CD4-positive, alpha-beta T cell treated with Interleukin-10 for 1 hour (primary cell): ENCODE measurements at places on chromosomes 6 and 20.
A peak's percentile ranks its signal among the peaks of the same experiment; 100 is the strongest.

DNA sequence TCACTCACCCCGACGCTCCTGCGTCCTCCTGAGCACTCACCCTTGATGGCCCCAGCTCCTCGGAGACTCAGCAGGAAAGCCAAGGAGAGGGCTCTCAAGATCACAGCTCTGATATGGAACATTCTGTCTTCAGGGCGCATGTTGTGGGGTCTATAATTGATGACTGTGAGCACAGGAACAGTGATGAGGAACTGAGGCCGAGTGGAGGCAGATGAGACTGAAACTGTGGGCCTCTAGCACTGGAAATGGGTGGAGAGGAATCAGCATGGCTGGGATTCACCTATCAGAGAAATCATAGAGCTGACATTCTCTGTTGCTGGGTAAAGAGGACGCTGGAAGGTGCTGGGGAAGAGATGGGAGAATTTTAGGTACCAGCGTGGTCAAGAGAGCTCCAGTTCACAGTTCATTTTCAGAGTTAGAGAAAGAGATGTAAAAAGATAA lies at the start of gene HLA-DPA1:
HLA-DPA1 (minus strand) TSS at position 219 of the 441 bp plus-strand sequence.
- DNase-seq, result peak; percentile 75

- no peak for DNase-seq
Measured at GRCh38 chr6:39091220-39091619, 23.8 kb downstream of the SAYSD1 start.

DNA sequence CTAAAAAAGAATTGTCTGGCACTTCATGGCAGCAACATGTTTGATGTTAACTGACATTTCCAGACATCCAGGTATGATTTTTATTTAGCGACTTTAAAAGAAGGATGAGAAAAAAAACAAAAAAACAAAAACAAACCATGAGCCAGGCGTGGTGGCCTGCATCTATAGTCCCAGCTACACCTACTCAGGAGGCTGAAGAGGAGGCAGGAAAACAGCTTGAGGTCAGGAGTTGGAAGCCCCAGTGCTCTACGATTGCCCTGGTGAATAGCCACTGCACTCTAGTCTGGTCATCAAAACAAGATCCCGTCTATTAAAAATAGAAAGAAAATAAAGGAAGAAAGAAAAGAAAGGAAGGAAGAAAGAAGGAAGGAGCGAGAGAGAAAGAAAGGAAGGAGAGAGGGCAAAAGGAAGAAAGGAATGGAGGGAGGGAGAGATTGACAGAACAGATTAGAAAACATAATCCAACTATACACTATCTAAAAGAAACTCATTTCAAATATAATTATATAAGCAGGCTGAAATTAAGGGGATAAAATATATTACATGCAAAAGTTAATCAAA lies 141.6 kb downstream of the TRIM27 start:
- no peak for DNase-seq

GRCh38 chr6:42047213-42047590 lies 3.1 kb upstream of the TAF8 start:
- DNase-seq, result no peak

DNA sequence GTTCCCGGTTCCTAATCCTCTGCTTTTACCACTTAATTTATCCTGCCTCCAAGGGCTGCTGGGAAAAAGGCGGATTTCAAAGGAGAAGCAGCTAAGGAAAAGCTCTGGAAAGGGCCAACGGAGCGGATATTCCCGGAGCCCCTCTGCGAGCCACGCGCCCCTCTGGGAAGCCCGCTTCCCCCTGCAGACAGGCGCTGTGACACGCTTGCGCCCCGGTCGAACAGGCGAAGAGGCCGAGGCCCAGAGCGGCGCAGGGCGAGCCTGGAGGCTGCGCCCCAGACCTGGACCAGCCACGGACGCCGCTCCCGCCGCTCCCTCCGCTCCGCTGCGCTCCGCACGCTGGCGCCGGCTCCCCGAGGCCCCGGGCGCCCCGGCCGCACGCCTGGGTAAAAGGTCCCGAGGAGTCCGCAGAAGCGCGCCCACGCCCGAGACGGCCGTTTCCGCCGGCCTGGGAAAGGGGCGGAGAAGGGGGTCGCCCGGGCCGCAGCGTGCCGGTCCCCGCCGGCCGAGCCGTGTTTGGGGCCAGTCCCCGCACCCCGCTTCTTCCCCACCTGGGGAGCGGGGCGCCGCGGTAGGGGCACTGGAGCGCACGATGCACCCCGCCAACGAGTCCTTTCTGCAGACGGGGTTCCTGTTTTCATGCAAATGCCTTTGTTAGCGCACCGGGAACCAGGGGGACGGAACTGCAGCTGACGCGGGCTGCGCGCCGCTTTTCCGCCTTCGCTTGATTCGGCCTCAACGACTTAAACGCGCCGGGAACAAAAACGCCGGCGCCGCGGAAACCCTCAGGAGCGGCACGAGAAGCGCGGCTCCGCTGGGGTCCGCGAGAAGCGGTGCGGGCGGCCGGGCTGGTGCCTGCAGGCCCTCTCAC lies 91.9 kb upstream of the SIRPA start:
- DNase-seq, result peak; percentile 23

DNA sequence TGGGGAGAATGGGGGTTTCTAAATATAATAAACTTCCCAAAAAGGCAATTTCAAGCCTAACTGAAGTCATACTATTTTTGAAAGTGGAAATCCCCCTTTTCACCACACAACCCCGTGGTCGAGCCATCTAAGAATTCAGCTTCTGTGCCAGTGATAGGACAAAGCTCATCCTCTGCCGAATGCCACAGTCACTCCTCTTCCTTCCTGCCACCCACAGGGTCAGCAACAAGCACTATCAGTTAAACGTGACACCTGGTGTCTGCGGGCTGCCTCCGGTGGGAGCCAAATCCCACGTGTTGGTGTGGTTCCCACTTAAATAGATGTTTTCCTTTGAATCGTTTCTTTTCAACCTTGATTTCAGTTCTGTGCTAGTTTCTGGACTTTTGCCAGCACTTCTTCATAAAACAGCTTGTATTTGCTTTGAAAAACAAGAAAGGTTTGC lies 60.7 kb downstream of the TNFAIP3 start:
- DNase-seq, result peak; percentile 81

GRCh38 chr6:16295060-16295459 lies 56.7 kb downstream of the GMPR start:
- DNase-seq, result no peak

GRCh38 chr20:59783641-59784010 lies 149.8 kb downstream of the SYCP2 start:
- no peak for DNase-seq

DNA sequence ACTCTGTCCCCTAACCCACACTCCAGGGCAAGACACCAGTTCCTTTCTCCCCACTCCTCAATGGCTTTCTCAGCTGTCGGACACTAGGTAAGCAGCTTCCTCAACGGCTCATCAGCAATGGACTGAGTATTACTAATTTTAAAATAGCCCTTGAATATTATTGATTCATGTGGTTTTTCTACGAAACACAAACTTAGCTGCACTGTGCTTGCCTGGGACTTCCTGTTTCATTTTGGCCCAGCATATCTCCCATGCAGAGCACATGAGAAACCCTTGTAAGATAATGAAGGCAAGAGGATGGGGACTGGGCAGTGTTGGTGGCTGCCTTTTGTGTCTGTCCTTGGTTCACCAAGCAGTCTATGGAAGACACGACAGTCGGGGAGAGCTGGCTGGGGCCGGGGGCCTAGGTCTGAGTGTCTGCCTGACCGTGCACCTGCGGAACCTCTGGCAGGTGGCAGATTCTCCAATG lies 48.9 kb downstream of the RNASET2 start:
- DNase-seq, result peak; percentile 15

DNA sequence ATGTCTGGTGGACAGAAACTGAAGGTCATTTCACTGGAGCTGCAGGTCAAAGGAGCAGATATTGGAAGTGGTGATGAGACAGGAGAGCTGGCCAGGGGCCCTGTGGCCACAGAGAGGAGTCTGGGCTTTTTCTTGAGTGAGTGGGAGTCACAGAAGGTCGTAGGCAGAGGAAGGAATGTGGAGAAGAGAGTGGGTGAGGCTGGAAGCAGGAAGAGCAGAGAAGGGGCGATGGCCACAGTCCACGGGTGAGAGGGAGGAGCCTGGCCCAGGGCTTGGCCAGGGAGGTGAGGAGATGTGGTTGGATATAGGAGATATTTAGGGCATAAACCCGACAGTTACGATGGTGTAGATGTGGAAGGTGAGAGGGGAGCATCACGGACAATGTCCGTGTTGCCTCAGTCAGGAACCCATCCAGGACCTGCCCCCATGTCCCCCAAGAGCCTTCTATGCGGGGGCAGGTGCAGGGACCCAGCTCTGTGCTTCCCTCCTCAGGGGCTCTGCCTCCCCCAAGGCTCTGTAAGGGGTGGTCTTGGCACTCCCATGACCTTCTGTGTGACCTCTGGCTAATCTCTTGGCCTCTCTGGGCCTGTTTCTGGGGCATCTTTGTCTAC lies 150.5 kb upstream of the PTPN1 start:
- no peak for DNase-seq

DNA sequence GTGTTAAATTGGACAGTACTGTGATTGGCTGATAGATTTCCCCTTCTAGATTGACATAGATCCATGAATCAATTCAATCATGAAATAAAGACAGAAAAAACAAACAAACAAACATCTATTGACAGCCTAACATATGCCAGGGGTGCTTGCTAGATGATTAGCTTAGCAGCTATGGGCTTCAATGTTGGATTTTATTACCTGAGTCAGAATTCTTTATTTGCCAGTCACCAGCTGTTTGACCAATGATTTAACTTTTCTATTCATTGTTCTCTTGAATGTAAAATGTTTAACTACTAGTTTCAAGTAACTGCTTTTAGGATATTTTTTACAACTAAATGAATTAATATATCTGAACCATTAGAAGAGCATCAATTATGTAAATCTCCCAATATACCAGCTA lies 901.3 kb upstream of the CITED2 start:
- no peak for DNase-seq

- DNase-seq, result no peak
Measured at GRCh38 chr20:20276811-20277530, 90.9 kb upstream of the INSM1 start.

GRCh38 chr6:18663011-18663410 lies 275.9 kb downstream of the RNF144B start:
- DNase-seq, result no peak

DNA sequence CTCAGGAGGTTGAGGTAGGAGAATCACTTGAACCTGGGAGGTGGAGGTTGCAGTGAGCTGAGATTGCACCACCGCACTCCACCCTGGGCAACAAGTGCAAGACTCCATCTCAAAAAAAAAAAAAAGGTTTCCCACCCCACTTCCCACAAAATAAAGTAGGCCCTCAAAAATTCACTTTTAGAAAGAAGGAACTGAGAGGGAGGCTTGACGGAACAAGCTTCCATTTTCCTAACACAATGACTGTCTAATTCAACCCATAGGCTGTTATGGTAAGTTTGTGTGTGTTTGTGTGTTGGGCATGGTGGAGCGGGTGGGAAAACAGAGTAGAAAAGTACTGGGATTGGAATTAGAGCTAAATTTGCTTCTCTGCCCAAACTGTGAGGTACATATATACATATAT lies 98.4 kb upstream of the MAN1A1 start:
- no peak for DNase-seq

- DNase-seq, result no peak
Measured at GRCh38 chr6:13302291-13302690, 26.0 kb downstream of the TBC1D7 start.
